ENCODE measurements at places on chromosomes 2 and 18.

DNA sequence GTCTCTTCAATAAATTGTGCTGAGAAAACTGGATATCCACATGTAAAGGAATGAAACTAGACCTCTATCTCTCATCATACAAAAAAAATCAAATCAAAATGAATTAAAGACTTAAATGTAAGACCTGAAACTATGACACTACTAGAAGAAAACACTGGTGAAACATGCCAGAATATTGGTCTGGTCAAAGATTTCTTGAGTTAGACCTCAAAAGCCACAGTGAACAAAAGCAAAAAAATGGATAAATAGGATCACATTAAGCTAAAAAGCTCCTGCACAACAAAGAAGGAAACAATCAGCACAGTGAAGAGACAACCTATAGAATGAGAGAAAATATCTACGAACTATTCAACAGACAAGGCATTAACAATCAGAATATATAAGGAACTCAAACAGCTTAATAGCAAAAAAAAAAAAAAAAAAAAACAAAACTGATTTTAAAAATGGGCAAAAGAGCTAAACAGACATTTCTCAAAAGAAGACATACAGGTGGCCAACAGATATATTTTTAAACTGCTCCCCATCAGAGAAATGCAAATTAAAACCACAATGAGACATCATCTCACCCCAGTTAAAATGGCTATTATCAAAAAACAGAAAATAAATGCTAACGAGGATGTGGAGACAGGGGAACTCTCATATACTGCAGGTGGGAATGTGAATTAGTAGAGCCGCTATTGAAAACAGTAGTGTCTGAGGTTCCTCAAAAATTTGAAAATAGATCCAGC, 66.3 kb downstream of the NCKAP1 start:
- DNase-seq = no peak

- no peak for DNase-seq
Observed at GRCh38 chr2:237411683-237412423, 2.1 kb downstream of the COL6A3 start.

DNA sequence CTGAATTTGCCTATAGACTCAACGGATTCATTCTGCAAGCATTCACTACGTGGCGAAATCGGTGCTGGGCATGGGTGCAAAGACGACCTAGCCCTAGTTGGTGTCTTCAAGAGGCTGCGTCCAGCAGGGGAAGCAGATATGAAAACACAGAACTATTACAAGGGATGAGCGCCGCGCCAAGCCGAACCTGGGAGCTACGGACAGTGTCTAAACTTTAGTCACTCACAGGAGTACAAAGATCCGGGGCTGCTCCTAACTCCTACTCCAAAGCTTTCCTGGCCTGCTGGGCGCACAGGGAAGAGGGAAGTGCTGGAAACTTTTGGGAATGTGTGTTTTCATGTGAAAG, 732 bp upstream of the ANXA4 start:
- no peak for DNase-seq

DNA sequence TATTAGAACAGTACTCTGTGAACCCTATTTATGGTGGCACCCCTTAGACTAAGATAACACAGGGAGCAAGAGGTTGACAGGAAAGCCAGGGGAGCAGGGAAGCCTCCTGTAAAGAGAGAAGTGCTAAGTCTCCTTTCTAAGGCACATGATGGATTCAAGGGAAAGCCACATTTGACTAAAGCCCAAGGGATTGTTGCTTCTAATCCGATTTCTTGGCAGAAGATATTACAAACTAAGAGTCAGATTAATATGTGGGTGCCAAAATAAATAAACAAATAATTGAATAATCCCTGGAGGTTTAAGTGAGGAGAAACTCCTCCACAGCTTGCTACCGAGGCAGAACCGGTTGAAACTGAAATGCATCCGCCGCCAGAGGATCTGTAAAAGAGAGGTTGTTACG, 333.2 kb downstream of the SOX11 start:
- DNase-seq = no peak

DNA sequence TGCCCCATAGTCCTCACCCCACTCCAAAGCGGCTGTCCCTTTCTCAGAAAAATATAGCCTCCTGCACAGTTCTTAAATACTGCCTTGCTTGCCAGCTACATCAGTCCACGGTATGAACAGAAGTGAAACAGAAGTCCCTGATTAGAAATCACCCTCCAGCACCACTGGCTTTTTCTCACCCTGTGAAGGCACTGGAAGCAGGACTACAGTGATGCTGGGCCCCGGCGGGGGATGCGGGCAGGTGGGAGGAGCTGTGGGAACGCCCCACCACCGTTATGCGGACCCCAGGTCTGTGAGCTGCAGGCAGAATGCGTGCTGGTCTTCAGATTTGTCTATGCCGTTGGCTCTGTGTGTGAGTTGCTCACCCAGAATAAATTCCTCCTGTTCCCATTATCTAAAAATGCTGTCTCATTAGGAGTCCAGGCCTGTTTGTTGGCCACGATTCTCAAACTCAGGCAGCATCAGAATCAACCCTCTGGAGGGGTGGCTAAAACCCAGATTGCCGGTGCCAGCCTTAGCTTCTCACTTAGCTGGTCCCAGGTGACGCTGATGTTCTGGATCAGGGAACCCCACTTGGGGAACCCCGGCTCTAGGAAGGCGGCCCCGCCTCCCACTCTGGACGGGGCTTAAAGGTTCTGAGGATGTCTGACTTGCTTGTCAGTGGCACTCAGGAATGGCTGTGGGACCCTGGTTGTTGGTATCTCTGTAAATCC, 224.8 kb upstream of the PXDN start:
- DNase-seq = no peak

- DNase-seq = no peak
Observed at GRCh38 chr18:54125429-54125828, 99.0 kb downstream of the MBD2 start.

- DNase-seq = no peak
Observed at GRCh38 chr18:77059294-77059916, 73.2 kb downstream of the MBP start.

DNA sequence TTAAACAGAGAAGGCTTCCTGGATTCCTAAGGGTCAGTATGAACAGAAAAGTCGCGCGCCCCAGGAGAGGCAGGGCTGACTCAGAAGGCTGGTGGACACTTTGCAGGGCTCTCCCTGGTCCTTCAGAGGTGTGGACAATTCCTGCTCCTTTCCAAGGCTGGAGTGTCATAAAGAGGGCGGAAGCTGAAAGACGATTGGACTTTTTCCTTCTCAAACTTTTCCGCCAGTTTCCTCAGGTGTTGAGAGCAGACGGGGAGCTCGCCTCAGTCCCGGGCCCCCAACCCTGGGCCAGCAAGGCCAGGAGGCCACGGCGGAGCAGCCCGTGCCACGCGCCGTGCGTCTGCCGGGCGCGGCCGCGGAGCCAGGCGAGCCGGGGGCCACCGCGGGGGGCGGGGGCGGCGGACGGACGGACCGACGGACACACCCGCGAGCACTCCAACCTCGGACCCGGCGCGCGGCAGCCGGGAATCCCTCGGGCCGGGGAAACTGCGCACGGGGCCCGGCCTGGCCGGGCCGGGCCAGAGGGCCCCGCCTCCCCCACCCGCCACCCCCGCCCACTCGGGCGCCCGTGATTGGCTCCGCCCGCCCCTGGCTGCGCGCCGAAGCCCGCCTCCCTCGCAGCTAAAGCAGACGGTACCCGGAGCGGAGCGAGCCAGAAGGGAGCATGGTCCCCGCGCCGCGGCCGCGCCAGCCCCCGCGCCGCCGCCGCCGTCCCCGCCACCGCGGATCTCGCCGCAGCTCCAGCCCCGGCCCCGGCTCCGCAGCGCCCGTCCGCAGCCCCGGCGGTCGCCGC, at the start of gene KLHL29:
Gene KLHL29 (plus strand): TSS at position 629 of the 793 bp plus-strand sequence. CDS start 177,018 bp downstream, outside the sequence.
- DNase-seq = peak; percentile 15

Data from activated CD8-positive, alpha-beta memory T cell treated with anti-CD3 and anti-CD28 coated beads for 1 hour (primary cell).